ENCODE measurements at places on chromosomes 5 and 9.

DNA sequence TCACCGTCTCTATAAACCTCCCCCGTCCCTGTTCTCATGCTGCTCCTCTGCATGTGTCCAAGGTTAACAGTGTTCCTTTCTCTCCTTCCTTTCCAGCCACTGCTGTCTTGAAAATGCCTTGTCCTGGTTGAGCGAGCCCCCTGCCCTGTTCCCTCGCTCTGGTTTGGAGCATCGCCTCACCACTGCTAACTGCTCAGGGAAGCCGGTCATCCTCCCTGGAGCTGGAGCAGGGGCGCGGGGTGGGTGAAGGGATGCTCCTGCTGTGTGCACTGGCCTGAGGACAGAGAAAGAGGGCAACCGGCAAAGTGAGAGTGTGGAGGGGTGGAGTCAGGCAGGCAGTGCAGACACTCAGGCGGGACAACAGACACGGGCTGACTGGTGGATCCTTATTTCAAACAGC lies 19.4 kb downstream of the UBE2QL1 start:
- DNase-seq: no peak

DNA sequence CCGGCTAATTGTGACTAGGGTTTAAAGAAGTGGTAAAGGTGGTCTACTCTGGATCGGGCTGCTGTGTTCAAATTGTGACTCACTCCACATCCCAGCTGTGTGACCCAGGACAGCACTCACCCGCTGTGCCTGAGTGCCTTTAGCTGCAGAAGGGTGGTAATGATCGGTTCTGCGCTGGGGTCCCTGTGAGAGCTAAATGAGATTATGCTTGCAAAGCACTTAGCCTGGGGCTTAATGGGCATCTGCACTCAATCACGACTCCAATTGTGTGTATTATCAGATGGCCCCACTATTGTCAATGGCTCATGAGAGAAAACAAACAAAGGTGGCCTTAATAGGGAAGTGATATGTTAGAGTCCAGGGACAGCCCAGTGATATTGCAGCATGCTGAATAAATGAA lies 25.1 kb upstream of the TBC1D2 start:
- DNase-seq: no peak

GRCh38 chr5:102570747-102571146 lies 71.9 kb upstream of the SLCO6A1 start:
- no peak for DNase-seq

GRCh38 chr5:116375926-116376325 lies 198.7 kb downstream of the SEMA6A start:
- DNase-seq: no peak

GRCh38 chr5:8845296-8845695 lies 700.6 kb downstream of the SEMA5A start:
- DNase-seq: no peak

GRCh38 chr9:129306318-129306973 lies 128.4 kb upstream of the IER5L start:
- no peak for DNase-seq

DNA sequence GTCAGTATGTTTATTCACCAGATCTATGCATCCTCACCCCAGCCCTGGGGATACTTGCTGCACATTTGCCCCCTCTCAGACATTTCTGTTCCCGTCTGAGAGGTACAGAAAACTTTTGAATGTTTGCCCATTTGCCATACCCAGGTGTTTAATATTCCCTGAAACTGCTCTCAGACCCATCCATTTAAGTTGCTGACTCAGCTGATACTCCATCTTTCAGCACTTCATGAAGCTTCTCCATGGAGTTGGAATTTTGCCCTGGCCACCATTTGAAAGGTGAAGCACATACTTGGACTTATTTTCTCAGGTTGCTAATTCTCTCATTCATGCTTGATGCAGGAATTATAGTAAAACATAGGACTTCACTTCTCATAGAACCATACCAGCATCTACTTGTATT lies 203.9 kb upstream of the OR13F1 start:
- no peak for DNase-seq

DNA sequence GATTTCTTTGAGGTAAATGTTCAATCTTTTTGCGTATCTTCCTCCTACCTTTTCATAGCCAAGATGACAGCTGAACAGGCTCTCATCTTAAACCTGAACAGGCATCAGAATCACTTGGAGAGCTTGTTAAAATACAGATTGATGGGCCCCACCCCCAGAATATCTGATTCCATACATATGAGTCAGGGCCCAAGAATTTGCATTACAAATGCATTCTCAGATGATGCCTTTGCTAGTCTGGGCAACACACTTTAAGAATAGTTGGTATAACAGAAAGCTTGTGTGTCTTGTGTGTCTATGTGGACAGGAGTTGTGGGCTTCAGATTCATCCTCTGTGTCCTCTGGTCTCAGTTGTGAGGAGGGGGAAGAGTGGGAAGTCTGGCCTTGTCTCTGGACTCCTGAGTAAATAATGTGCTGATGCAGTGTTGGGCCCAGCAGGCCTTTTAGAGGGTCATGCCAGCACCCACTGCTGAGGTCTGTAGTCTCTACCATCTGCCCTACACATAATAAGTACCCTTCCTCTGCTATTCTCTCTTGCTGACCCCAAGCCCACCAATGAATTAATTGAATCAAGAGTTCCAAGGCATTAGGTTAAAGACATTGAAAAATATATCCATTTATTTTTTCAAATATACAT lies 43.1 kb downstream of the PTCD2 start:
- no peak for DNase-seq

- no peak for DNase-seq
Observed at GRCh38 chr5:33894566-33894965, 2.8 kb upstream of the ADAMTS12 start.

GRCh38 chr5:113283558-113283957 lies 151.2 kb downstream of the TSSK1B start:
- no peak for DNase-seq

DNA sequence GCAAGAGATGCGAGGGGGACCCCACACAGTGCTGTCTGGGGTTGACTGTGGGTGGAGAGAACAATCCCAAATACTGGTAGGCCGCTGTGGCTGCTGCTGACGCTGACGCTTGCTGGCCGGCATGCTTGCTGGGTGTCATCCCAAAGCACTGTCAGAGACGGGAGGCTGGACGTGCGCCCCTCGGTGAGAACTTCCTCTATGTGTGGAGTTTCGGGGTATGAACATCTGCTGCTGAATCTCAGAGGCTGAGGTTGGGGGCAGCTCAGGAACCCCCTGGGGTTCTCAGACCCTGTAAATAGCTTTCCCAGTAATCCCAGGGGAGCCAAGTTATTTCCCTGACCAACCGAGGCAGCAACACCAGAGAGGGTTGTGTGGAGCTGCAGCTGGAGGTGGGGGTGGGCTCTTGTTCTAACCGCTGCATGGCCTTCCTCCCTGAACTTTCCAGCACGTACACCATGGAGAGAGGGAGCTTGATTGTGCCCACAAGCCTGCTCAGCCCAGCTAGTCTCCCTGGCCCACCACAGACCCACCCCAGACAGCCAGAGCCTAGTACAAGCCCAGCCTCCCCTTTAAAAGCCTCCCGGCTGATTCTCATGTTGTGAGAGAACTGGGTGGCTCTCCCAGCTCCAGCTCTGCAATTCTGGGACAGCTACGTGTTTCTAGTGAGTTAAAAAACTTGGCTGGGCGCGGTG lies 21.8 kb upstream of the SLC12A7 start:
- no peak for DNase-seq

DNA sequence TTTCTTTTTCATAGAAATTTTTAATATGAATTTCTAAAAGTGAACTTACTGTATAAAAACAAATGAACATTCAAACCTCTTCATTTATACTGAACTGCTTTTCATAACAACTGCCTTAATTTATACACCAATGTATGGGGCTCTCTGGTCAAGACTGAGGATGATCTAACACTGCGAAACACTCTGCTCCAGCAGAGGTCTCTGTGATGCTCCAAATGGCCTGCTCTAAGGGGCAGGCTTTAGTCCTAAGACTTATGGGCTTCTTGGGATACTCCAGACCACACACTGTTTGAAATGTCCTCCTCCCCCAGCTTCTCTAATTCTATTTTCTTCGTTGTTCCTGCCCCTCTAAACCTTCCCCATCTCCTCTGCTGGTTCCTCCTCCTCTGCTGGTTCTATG lies 58.5 kb downstream of the LIFR start:
- no peak for DNase-seq
